CD4-positive, alpha-beta T cell treated with Interleukin-4 for 1 hour (primary cell): ENCODE measurements at places on chromosomes 12 and 14.

- no peak for DNase-seq
These were observed 34.4 kb downstream of the LIMA1 start for GRCh38 chr12:50248883-50249282.

DNA sequence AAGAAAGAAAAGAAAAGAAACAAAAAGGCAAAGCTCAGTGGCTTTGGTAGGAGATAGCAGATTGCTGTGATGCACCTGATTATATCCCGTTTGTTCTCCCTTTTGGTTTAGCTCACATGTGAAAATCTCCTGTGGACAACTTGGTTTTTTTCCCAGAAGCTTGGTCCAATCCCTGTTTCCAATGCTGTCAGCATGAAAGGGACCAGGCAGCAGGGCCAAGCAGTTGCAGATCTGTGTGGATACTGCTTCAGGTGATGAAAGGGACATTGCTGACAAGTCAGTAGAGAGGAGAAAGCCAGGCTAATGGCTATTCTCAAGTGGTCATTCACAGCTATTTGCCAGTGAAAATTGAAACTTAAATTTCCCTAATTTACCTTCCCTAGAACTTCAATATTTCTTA, 18.8 kb upstream of the SLCO1A2 start:
- no peak for DNase-seq

DNA sequence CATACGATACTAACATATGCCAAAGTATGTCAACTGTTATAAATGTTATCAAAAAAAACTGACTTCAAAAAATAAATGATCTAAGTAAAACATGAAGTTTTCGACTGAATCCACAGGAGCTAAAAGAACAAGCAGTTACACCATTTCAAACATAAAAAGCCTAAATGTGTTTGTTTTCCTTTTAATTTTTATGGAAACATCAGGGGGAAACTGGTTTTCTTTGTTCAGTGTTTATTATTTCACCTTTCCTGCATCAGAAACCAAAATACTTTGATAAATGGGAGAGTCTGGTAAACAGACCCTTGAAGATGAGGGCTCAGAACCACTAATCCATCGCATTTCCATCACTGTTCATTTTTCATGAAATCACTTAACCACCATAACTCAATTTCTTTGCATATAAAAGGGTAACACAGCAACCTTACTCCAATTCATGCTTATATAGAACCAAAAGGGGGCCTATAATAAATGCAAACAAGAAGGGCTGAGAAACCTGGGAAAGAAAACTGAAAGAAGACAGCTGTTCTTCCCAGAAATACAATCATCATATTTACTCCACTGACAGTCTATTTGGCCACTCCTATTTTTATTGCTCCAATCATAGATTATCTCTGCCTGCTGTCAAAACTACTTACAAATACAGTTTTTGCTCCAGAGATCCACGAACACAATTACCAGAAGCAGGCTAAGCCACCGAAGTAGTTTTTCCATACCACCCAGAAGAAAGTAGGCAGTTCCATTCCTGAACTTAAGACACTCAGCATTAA, 17.0 kb downstream of the FGD6 start:
- no peak for DNase-seq

- DNase-seq = no peak
These were observed 278.3 kb downstream of the AKAP6 start for GRCh38 chr14:32607399-32607798.

GRCh38 chr14:56268039-56268438, 149.8 kb downstream of the PELI2 start:
- no peak for DNase-seq

DNA sequence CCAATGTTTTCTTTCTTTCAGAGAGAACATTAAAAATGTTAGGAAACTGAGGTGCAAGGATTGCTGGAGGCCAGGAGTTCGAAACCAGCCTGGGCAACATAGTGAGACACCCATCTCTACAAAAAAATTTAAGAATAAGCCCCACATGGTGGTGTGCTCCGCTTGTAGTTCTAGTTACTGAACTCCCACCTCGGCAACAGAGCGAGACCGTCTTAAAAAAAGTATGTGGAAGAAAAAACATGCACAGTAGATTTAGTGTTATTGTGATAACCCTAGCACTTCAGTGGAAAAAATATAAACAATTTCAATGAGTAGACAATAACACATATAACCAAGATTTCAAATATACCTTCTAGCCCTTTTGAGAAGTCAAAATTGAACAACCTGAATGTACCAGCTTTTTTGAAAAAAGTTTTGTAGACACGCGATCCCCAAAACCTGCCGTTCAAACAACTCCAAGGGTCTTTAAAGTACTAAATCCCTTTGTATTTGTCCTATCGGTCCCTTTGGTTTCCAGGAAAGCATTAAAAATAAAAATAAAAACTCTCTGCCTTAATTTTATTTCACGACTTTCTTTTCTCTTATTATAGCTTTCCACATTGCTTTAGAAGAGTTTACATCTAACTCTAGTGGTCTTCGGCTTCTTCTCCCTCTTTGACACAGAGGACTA, 1.0 kb upstream of the ANO6 start:
- no peak for DNase-seq

DNA sequence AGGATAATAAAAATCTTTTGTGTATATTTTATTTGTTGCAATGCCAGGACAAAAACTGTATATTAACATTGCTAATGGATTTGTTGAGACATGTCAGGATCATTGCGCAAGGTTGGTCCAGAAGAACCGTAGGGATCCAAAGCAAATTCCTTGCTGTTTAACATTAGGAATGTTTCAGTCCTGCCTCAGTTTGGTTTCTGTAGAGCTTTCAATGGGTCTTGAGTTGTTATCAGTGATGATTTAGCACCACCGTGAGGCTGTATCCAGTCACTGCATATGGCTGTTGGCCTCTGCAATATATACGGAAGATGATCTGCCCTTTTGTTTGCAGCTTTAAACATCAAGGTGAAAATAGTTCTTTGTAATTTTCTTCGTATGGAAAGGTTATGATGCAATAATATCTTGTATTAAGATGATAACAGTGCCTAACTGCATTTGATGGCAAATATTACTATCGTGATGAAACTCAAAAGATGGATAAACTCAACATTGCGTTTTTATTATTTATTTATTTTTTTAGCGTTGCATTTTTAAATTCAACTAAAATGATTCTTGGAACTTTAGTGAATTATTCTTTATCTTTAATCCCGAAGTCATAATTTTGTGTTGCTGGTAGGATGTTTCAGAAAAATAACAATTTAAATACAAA, 231.2 kb downstream of the AKAP6 start:
- DNase-seq = peak; percentile 33

GRCh38 chr14:36208690-36209278, 32.3 kb upstream of the PTCSC3 start:
- DNase-seq = no peak

GRCh38 chr14:77502109-77502782, 3.6 kb upstream of the ISM2 start:
- DNase-seq = no peak

GRCh38 chr12:79901506-79901905, 33.4 kb downstream of the PPP1R12A start:
- DNase-seq = no peak

DNA sequence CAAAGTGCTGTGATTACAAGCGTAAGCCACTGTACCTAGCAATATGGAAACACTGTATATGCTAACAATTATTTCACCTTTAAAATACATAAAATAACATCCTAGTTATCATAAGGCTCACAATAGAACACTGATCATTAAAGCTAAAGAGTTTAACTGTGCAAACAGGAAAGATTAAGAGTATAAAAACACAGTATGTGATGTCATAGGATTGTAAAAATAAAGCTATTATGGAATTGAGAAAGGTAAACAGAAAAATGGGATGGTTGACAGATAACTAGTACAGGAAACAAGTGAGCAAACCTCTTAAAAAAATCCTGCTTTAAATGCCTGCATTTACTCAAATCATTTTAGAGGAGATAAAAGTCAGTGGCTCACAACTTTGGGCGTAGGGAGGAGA, 10.8 kb upstream of the IPO8 start:
- no peak for DNase-seq

GRCh38 chr12:112798048-112798760, 6.7 kb downstream of the RPH3A start:
- DNase-seq = no peak

DNA sequence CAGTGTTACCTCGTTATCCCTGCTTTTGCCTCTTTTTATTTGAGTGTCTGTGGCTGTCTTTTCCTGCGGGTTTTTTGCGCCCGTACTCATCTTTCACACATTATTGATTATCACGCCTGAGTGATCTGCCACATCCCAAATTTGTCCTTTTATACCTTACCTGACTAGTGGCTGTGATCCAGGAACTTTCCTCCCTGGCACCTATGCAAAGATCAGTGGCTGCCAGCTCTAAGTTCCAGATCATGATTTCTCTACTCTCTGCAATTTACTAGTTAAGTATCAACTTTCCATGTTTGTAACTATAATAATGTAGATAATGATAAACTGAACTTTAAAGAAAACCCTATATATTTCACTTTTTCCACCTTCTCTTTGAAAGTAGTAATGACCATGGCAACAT, 36.9 kb downstream of the PLEKHA5 start:
- no peak for DNase-seq

DNA sequence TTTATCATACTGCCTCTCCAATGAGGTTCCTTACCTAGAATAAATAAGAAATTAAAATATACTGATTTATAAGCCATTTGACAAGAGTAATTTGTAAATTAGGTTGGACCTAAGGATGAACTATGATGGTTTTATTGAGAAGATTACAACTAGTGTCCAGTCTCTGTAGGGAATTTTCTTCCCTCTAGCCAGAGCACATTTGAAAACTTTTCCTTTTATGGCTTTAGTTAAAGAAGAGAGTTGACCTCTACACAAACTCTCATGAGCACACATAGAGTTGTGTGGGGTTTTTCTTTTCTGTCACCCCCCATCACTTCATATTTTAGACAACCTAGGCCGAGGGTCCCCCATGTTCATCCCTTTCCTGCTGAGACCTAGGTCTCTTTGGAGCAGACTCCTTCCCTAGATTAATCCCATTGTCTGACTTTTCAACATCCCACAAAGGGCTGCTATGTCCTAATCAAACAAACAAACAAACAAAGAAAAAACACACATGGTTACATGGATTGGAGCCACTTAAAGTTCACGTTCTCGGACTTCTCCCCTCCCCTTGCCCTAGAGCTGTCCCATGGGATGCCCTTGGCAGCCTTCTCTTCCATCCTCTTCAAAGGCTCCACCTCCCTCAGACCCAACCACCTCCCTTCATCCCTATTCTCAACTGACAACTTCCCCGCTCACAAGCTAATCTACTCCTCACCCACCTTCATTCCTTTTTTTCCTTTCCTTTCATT, 40.7 kb downstream of the GPR135 start:
- no peak for DNase-seq

DNA sequence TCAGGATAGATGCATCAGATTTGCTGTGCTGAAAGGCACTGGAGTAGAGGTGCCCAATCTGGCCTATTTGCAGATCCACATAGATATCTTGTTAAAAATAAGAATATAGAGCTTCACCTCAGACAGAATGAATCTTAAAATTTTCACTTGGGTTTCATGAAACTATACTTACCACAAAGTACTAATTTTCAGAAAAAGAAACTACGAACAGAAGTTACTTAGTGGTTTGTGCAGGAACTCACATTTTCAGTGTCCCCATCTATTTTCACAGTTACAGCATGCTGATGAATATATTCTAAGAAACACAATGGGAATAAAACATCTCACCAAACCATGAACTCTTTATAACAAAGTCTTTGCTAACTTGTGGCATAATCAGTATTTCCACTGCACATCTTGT, 449.4 kb downstream of the RERGL start:
- no peak for DNase-seq

GRCh38 chr12:54439521-54440255, 20.6 kb upstream of the ITGA5 start:
- DNase-seq = no peak

DNA sequence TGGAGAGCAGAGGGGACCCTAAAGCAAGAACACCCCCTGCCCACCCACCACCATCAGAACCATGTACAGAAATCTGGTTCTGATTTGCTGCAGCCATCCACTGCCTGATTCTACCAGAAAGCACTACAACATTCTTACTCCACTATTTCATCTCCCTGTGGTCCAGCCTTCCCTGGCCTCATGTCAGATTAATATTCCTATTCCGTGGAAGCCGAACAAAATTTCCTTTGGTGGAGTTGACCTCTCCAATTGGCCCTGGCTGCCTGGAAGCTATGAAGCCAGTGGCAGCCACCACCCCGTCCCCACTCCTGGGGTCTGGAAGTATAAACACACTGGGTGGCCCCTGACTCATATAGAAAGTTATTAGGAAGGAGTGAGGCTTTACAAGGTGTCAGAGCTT, 60.2 kb downstream of the ANO2 start:
- DNase-seq = no peak

- DNase-seq = no peak
These were observed 96.3 kb downstream of the PTPN11 start for GRCh38 chr12:112514926-112515642.

DNA sequence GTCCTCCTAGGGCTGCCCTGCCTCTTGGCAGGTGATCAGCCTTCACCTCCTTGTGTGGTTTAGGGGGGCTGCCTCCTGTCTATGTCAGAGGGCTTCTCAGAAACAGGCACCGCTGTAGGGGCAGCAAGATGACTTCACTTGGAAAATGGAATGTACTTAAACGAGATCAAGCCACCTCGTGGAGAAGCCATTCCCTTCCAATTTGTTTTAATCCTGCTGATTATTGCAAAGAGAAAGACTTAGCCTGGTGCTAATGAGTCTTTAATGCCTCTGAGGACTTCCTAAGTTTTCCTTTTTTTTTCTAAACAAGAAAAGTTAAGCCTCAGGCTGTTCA, 62.3 kb upstream of the RFLNA start:
- DNase-seq = no peak

DNA sequence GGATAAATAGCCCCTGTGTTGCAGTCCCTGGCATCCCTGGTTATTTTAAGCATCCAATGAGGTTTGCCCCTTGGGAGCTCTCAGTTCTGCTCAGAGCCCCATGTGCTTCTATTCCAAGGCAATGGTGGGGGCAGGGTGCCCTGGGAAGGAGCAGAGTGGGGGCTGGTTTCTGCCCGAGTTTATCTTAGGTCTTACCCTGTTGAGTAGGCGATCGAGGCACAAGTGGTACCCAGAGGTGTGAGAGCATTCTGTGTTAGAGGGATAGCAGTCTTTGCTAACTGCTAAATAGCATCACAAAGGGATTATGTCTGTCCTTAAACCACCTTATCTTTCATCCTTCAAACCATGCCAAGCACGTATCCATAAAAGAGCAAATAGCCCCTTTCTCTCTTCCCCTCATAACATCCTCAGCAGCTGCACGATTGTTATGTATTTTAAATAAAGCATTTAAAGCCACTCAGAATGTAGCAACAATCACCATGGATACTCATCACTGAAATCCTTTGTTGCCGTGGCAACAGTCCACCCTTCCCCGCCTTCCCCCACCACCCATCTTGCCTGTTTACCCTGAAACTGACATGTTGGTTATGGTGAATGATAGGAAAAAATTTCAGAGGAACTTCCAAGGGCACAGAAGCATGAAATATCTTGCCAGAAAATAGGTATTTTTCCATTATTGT, 139.3 kb downstream of the PTPN11 start:
- DNase-seq = no peak

DNA sequence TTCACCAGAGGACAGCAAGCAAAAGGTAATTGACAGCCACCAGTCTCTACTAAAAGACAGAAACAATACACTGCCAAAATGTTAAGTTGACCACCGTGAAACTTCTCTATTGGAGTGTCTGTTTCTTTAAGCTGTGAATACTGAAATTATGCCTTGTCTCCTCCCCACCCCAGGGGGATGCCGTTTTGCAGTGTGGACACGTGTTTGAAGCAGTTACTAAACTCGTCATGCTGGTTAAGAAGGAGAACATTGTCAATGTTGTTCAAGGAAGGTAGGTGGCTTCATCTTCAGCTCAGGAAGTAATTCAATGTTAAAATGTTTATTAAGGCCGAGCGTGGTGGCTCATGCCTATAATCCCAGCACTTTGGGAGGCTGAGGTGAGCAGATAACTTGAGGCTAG, 32.8 kb downstream of the KCTD10 start:
- no peak for DNase-seq
